ENCODE measurements at places on chromosomes 13 and 19.
A peak's percentile ranks its signal among the peaks of the same experiment; 100 is the strongest.

DNA sequence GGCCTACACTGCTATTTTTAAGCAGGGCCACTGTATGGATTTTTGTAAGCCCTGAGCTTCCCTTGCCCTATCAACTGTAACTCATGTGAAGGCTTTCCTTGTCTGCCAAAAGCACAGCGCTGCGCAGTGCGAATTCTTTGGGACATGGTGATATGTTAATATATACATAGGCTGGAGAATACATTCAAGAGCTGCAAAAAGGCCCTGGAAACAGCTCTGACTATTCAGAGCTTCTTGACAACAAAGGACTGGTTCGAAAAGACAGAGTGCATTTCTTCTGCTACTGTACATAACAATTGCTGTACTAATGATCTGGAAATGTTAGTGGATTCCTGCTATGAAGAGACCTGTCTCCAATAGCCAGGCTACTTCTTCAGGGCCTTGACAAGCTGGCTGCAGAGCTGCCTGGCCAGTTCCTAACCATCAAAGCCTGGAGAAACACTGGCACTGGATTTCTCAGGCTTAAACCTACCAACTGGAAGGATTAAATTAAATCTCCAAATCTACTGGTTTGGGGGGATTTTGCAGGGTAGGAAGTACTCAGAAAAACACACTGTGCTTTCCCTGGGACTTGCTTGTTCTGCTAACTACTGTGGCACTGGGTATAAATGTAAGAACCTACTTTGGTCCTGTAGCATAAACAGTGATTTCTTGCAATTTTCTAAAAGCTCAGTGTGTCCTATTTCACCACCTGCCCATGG lies 246.9 kb downstream of the DNAJC15 start:
- DNase-seq: no peak

DNA sequence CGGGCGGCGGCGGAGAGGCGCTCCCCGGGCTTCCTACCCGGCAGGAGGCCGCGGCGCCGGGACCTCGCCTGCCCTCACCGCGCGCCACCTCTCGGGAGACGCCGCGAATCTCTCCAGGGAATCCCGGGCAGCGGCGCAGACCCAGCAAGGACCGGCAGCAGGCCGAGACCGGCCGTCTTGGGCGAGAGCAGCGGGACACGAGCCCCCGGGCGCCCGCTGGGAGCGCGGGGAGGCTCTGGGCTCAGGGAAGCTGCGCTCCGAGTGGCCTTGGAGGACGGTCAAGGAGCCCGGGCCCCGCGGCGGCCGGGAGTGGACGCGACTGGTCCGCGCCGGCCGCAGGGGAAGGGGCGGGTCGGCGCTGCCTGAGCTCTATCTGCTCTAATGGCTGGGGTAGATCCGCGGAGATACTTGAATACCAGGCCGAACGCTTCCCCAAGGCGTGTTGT lies 14.7 kb downstream of the CDX2 start:
- peak; percentile 30 for DNase-seq

DNA sequence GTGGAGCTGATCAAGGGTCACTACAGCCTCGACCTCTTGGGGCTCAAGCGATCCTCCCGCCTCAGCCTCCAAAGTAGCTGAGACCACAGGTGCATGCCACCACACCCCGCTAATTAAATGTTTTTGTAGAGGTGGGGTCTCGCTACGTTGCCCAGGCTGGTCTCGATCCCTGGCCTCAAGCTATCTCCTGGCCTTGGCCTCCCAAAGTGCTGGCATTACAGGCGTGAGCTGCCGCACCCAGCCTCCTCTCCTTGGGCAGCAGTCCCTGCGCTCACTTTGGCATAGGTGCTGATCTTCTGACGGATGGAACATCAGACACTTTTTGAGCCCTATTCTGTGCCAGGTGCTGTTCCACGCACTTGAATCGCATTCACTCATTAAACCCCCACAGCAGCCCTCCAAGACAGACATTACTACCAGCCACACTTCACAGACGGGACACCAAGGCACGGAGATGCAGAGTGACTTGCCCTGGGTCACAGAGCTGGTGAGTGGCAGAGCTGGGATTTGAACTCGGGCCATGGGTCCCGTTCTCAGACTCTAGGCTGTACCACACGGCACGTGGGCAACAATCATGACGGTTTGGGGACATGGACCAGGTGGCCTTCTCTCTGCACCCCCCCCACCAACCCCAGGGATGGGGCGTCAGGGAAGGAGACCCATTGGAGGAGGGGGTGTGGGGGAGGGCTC lies 3.2 kb downstream of the MEIS3 start:
- DNase-seq: no peak

DNA sequence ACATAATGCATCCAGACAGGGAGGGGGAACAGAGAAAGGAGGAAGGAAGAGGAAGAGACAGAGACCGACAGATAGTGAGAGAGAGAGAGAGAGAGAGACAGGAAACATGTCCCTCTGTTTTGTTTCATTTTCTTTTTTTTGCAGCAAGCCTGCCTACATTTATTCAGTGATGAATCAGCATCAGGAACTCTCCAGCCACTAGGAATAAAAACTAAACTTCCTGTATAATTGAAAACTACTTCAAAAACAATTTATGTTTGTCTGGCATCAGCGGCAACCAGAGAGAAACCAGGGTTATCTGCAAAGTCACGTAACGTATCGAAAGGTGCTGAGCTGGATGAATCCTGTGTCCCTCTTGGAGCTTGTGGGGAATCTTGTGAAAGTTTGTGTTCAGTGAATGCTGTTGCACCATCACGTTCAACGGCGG lies 148.6 kb upstream of the SOX21 start:
- DNase-seq: no peak

- no peak for DNase-seq
Observed at GRCh38 chr13:109712124-109712722, 74.2 kb downstream of the IRS2 start.

DNA sequence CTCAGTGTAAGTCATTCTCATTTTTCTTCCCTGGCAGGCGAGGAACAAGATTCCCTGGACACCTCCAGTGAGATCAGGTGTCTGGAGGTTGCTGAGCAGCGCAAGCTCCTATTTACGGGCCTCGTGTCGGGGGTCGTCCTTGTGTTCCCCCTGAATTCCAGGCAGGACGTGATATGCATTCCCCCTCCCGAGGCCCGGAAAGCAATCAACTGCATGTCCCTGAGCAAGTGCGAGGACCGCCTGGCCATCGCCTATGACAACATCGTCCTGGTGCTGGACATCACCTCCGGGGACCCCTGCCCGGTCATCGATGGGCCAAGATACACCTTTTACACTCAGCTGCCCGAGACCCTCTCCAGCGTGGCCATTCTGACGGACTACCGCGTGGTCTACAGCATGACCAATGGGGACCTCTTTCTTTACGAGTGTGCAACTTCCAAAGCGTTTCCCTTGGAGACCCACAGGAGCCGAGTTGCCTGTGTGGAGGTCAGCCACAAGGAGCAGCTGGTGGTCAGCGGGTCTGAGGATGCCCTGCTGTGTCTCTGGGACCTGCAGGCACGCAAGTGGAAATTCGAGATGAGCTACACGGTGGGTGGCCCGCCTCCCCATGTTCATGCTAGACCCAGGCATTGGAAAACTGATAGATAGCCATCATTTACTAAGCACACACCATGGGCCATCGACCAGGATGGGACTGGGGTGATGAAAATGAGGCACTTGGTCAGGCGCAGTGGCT lies 21.5 kb upstream of the SIN3B start:
- DNase-seq: no peak

DNA sequence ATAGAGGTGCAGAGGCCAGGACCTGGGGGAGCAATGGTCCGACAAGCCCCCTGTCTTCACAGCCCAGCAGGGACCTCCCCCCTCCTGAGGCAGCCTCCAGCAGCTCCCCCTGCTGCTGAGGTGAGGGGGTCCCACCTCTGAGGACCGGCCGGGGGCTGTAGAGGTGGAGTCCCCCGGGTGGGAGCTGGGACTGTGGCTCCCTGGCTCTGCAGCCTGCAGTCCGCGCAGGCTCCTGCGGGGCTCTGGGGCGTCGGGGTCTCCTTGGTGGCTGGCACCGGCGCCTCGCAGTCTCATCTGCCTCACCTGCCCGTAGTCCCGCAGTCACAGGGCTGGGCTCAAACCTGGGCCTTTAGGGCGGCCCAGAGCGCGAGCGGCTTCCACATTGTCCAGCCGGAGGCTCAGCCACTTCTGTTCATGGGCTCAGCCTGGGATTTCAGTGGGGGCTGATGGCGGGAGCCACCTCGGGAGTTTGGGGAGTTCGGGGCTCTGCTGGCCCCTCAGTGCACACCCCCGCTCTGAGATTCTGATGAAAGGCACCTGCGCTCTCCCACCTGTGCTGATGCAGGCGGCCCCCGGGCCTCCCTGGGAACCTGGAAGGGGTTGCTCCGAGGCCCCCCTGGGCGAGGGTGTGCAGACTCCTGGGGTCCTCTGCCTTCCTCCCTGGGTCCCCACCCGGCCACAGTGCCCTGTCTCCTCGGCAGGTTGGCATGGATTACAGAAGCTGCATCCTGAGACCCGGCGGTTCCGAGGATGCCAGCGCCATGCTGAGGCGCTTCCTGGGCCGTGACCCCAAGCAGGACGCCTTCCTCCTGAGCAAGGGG lies 7.0 kb upstream of the ZNF554 start:
- DNase-seq: no peak

DNA sequence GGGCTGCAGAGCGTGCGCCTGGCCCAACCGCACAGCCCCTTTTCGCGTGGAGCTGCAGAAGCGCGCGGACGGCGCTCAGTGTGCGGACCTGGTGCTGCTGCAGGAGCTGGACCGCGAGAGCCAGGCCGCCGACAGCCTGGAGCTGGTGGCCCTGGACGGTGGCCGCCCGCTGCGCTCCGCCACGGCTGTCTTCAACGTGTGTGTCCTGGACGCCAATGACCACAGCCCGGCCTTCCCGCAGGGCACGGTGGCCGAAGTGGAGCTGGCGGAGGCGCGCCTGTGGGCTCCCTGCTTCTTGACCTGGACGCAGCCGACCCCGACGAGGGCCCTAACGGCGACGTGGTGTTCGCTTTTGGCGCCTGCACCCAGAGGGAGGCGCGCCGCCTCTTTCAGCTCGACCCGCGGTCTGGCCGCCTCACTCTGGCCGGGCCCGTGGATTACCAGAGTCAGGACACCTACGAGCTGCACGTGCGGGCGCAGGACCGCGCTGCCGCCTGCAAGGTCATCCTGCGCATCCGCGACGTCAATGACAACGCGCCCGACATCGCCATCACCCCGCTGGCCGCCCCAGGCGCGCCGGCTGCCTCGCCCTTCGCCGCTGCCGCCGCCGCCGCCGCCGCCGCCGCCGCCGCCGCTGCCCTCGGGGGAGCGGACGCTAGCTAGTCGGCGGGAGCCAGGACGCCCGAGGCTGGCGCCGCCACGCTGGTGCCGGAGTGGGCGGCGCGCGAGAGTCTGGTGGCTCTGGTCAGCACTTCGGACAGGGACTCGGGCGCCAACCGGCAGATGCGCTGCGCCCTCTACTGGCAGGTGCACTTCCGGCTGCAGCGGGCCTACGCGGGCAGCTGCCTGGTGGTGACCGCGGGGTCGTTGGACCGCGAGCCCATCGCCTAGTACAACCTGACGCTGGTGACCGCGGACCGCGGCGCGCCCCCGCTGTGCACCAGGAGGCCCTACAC lies 172.2 kb downstream of the OLFM4 start:
- DNase-seq: no peak

- no peak for DNase-seq
Observed at GRCh38 chr19:13995017-13995728, 10.9 kb downstream of the RFX1 start.

- no peak for DNase-seq
Observed at GRCh38 chr19:39823686-39824085, 10.3 kb downstream of the DYRK1B start.

DNA sequence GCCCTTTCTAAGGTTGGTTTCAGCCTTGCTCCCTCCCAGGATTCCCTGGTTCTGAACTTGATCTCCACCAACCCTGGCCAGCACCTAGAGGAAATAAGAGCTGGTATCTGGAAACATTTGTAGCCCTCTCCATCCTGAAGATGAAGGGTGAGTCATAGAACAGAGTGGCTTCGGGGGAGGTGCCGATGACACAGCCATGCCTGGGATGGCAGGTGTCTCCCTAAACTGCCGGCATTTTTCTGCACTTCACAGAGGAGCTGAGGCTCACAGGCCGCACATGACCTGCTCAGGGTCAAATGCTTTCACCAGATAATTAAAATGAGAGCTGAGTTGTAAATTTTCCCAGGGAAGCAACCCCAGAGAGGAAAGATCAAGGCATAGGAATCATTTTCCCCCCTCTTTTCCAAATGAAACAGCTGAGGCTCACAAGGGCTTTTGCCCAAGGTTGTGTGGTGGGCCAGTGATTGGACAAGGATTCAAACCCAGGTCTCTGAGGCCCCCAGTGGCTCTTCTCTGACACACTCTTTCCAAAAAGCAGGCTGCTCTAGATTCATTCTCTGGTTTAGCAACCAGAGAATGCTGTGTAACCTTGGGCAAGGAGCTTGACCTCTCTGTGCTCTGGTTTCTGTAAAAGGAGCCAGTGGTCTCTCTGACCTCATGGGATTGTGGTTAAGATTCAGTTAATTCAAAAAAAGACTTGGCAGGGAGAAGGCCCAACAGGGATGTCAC lies 1.2 kb upstream of the SLC25A42 start:
- DNase-seq: no peak

- no peak for DNase-seq
Observed at GRCh38 chr19:35216016-35216832, 12.3 kb downstream of the FAM187B start.

GRCh38 chr19:34305221-34306083 lies 51.1 kb downstream of the GARRE1 start:
- DNase-seq: no peak

DNA sequence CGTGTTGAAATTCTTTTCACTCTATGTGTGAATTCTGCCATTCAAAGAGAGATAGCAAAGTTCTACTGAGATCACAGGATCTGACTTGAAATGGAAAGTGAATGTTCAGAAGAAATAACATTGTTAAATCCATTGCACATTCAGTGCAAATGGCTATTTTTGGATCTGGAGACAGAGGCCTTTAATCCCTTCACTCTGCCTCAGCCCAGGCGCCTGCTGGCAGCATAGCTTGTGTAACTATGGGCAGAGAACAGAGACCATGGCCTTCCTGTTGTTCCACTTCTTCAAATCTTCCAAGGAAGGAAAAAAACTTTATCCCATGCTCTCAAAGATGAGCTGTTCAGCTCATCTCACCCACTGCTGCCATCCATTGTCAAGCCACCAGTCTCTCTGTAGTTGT lies 265.4 kb downstream of the LMO7 start:
- DNase-seq: no peak

- DNase-seq: peak; percentile 41
Observed at GRCh38 chr13:109704771-109705635, 81.4 kb downstream of the IRS2 start.

- peak; percentile 97 for DNase-seq
Observed at GRCh38 chr19:19192078-19192882, at the start of the genes BORCS8 and RFXANK. TSS of gene BORCS8 (minus strand) at chr19:19192152. CDS start at chr19:19192117, 35 bp downstream. TSS of gene RFXANK (plus strand) at chr19:19192258. CDS start at chr19:19193947, 1,689 bp downstream.

- no peak for DNase-seq
Observed at GRCh38 chr19:48556163-48556562, 4.2 kb downstream of the SULT2B1 start.

GRCh38 chr19:2048959-2049740 lies 1.9 kb downstream of the MKNK2 start:
- DNase-seq: no peak

- DNase-seq: no peak
Observed at GRCh38 chr13:113274721-113275120, 22.3 kb upstream of the LAMP1 start.

- DNase-seq: no peak
Observed at GRCh38 chr13:46082324-46082723, 22.5 kb downstream of the CPB2 start.
